Inflammatory macrophage treated with lipopolysaccharide for 4 hours (primary cell): ENCODE measurements at places on chromosomes 12 and 14.

- peak; percentile 9 for DNase-seq
Measured at GRCh38 chr14:71749613-71750238, 182.5 kb upstream of the RGS6 start.

- DNase-seq, result no peak
Measured at GRCh38 chr12:21939435-21939834, 1.8 kb downstream of the ABCC9 start.

DNA sequence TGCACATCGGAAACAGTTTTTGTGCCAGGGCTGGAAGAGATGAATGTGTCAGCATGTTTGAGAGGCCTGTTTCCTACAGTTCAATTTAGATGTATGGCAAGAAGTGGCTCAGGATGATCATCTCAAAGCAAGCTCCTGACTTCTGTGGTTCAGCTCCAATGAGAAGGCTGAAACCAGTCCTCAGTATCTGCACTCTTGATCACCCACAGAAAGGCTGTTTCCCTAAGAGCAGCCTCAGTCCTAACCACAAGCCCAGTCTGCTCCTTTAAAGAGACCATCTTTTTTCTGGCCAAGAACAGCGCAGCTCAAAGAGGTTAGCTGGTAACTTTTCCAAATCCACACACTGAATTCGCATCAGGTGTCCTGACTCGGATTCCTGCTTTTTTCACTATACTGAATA is 19.2 kb downstream of the CSRP2 start:
- DNase-seq, result no peak

DNA sequence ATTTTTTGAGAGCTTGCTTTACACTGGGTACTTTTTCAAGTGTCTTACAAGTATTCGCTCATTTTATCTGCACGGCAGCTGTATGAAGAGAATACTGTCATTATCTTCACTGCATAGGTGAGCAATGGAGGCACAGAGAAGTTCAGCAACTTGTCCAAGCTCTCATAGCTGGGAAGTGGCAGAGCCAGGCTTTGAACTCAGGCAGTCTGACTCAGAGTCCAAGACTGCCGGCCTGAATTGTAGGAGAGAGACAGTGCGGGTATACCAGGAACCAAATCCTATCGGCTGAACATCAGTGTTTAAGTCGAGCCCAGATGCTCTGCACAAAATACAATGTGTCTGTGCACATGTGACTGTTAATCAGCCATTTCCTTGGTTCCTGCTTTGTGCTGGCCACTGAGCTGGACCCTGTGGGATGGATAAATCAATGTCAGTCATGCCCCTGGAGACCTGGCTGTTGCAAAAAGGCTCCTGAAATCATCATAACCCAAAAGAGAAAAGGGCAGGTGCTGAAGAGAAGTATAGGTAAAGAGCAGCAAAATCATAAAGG is 474.6 kb downstream of the DPF3 start:
- DNase-seq, result no peak

- DNase-seq, result no peak
Measured at GRCh38 chr12:108839018-108839889, 18.1 kb downstream of the SSH1 start.

DNA sequence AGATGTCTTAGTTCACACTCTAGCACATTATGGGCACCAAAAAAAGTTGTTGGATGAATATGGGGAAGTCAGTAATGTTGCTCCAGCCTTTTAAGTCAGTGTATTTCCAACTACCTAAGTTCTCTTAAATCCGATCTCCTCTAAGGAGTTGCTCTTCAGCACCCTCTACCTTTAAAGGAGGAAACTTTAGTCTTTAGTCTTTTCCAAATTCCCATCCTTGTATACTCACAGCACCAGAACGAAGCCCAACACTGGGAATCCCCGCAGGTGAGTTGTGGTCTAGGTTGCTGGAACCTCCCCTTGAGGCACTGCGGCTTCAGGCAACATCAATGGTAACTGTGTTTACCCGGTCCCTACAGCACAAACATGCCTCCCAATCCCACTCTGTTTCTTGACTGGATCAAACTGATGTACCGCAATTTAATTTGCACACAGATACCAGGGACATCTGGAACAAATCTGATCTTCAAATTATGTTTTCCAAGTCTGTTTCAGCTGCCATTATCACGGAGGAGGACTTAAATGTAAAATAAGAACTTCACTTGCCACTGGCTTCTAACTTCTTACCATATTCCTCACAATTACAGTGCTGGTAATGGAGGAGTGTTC is 179.0 kb downstream of the FOXN3 start:
- no peak for DNase-seq

- DNase-seq, result no peak
Measured at GRCh38 chr12:118038137-118038536, 21.6 kb downstream of the RFC5 start.

DNA sequence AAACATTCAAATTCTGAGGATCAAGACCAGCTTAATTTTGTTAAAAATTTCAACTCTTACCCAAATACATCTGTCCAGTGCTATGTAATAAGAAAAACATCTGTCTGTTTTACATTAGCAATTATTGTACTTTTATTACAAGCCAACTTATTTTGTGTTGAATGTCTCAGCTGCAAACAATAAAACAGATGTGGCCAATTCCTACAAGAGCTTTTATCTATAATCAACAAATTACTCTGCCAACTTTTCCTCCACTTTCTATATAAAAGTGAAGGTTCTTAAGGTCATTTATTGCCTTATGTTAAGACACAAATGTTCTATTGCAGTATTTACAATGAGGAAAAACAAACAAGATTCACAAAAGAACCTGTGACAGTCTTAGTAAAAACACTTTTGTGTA is 72.7 kb downstream of the NOVA1 start:
- DNase-seq, result no peak

DNA sequence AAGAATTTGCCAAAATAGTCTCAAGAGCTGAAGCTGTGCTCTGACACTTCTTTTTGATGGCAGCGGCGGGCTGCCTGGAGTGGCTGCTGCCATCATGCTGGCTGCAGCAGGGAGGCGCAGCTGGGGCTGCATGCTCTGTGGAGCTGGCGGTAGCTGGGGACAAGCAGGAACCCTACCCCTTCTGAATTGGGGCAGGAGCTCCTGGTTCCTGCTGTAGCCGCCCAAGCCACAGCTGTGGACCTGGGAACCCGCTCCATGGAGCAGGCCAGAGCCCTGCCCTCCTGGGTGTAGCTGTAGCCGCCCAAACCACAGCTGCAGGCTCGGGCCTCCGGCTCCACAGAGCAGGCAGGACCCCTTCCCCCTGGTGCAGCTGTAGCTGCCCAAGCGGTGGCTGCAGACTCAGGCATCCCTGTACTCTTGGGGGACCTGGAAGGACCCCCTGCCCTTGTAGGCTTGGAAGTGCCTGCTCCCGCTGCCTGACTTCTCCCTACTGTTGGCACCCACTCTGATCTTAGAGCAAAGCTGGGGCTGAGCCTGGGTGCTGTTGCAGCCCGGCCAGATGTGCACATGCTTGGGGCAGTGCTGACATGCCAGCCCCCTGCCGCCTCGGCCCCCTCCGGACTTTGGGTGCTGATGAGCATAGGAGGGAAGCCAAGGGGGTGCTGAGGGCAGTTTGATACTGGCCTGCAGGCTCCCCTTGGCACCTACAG is 33.3 kb downstream of the APAF1 start:
- no peak for DNase-seq

DNA sequence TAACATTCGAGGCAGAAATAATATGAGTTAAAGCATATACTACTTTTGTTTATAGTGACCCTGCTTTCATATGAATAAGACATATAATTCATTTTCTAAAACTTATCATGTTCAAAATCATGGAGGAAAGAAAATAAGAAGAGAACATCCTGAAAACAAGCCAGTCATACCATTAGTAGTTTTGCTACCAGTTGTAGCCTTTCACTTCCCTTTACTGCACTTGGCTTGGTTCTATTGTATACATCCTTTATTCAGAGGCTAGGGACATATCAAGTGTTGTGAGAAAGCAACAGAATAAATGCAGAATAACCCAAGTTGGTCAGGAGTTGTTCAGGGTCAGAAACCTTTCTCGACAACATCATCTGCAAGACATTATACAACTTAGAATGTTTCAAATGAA is 598.7 kb downstream of the SOX5 start:
- DNase-seq, result no peak

DNA sequence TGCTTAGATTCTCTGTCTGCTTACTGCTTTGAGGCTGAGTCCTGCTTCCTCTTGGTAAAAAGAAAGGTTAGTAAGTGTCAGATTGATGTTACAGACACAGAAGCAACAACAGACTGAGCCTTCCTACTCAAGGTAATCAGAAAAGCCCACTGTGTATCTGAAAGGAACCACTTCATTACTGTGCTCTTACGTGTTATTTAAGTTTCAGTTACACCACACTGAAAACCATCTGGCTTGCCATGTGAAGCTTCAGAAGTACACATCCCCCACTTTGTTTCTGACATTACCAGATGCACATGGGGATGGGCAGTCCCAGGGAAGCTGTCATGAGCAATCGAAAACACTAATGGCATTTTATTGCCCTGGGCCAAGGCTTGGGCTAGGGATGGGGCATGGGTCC is 1290.1 kb downstream of the AACS start:
- no peak for DNase-seq

DNA sequence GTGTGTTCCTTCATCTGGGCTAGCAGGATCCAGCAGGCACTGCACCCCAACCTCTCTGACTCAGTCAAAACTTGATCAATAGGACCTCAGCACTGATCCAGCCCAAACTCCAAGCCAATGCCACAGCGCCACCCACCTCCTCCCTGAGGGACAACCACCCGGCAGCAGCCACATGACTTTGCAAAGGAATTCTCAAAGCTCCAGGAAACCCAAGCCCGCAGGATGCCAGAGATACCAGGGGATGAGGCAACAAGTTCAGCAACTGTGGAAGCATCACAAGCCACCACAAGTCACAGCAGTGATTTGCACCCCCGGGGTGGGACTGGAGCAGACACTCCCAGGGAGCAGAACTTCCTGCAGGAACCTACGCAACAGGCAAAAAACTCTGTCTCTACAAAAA is 37.3 kb downstream of the ACTN1 start:
- no peak for DNase-seq

DNA sequence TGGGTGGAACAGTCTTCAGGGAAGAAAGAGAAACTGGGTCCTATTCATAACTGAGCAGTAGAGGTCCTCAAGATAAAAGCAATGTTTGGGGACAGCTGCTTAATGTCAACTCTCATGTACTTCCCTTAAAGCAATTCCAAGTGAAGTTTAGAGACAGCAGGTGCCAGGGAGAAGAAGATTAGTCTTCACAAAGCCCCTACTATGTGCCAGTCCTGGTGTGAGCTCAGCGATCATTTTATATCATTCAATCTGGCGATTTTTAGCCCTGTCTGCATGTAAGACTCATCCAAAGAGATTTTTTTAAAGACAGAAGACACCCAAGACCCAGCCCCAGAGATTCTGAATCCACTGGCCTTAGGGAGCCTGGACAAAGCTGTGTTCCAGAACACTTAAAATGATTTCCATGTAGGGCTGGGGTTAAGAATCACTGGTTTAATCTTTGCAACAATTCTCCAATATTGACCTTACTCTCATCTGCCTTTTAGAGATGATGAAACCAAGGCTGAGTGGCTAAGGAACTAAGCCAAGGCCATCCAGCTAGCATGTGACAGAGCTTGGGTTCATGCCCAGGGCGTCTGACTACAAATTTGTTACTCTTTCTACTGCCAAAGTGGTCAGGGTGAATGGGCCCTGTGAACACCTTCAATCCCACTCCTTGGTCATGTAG is 404.5 kb upstream of the TBX3 start:
- no peak for DNase-seq

DNA sequence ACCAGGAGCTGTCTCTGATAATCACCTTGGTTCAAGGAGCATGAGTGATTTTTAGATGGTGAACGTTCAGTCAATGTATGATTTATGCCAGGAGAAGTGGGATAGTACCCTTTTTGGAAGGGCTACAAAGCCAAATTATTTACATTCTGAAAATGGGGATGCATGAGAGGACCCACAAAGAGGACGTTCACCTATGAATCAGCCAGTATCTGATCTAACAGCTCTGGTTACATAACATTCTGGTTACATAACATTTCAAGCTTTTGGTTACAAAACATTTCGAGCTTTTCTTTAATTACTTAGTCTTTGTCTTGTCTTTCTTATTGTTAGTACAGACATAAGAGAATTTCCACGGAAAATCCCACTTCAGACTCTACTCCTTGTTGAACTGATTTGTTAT is 68.8 kb downstream of the SLCO1A2 start:
- DNase-seq, result peak; percentile 15

DNA sequence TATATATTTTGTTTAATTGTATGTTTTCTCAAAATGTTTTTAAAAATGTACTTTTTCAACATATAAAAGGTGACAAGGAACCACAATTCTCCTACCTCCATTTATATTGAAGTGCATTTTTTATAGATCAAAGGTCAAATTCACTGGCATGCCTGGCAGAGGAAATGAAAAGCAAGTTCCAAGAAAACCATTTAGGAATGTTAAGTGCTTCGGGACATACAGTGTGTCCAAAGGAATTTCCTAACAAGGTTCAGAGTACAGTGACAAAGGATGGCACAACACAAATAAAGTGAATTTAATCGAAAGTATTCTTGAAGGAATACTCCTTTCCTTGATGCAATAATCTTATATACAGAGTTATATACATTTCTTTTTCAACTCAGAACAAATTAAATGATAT is 242.3 kb downstream of the CCER1 start:
- no peak for DNase-seq

DNA sequence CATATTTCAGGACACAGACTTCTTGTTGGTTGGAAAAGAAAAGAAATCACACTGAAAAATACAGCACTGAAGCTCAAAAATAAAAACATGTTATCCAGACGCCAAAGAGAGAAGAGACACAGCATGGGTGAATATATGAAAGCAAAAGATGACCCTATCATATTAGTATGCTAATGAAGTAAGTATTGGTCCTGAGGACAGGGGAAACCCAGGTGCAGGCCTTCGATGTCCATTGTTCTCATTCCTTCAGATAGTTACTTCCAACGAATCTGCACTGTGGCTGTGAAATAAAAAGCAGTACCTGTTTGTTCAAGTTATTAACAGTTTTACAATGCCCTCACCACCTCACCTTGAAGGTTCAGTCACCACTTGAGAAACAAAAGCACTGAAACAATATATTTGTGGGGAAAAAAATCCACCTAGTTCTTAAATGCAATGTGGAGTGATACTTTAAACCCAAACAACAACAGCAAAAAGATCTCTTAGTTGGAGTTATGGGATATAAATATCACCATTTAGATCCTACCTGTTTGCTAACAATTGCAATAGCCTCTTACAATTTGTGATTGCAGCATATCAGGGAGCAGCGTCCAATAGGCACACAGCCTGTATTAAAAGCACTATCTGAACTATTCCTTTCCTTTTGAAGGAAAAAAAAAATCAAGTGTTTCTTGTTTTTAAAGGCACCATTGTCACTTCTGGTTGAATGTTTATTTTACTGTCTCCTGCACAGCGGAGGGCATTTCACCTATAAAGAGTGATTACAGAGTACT is 188.1 kb downstream of the BCAT1 start:
- no peak for DNase-seq
